Activated CD4-positive, alpha-beta T cell treated with anti-CD3 and anti-CD28 coated beads for 36 hours (primary cell): ENCODE measurements at places on chromosomes 16 and 17. TPM values are rescaled to one million over a fixed set of nuclear protein-coding genes. Genes with fewer than 3 reads are reported as not detected.

CYB5D1 gene
- 12.6 TPM for total RNA-seq

CHAD gene
- total RNA-seq: not detected

FBXL20 gene
- 16.9 TPM for total RNA-seq

SMPD3 gene
- 0.07 TPM for total RNA-seq

DNA sequence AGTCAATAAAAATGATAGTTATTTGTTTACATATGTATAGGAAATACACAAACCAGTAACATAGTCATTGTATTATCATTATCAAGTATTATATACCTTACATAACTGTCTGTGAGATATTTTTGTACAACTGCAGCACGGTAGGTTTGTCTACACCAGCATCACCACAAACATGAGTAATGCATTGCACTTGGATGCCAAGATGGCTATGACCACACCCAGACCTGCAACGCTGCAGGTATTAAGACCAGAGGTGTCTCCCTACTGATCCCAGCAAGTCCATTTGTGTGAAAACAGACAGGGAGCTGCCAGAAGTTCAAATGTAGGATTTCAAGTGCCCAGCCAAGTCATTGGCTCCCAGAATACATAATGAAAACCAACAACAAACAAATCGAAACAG, 34.2 kb upstream of the NOS2 start:
- no peak for DNase-seq

DNA sequence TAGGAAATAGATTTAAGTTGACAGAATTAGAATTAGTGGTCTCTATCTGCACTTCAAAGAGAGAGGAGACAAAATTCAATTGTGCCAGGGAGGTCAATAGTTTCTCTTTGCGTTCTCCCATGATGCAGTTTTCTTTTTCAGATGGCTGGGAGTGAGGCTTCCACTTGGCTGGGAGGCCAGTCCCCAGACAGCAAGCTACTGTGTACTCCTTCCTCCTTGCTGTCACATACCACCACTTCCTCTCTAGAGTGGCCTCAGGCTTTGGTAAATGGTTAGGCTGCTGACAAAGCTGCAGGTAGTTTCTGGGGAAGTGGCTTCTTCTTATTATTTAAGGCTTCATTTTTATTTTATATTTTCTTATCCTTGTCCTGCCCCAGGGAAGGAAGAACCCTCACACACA, 106.2 kb upstream of the HS3ST4 start:
- no peak for DNase-seq
